ENCODE measurements at places on chromosomes 6 and 20.

- peak; percentile 23 for DNase-seq
These were observed 21.8 kb downstream of the FAM209B start for GRCh38 chr20:56554869-56555268.

- no peak for DNase-seq
These were observed 99.0 kb downstream of the JARID2 start for GRCh38 chr6:15344831-15345230.

- DNase-seq, result no peak
These were observed 362.6 kb downstream of the EPM2A start for GRCh38 chr6:145372671-145373151.

- DNase-seq, result no peak
These were observed 29.8 kb downstream of the KIF6 start for GRCh38 chr6:39695447-39695846.

DNA sequence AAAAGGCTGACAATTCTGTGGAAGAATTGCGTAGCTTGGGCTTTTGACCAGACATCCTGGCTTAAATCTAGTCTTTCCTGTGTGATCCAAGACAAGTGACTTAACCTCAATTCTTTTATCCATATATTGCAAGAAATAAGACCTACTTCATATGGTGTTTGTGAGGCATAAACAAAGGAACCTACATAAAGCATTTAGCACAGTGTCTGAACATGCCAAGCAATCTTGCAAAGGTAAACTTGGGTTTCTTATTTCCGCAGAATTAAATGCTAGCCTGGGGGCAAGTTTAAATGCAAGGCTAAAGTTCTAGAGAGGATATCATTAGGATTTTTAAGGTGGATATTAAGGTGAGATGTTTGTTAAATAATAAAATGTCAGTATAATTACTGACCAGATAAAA is 47.9 kb downstream of the HDDC2 start:
- no peak for DNase-seq

DNA sequence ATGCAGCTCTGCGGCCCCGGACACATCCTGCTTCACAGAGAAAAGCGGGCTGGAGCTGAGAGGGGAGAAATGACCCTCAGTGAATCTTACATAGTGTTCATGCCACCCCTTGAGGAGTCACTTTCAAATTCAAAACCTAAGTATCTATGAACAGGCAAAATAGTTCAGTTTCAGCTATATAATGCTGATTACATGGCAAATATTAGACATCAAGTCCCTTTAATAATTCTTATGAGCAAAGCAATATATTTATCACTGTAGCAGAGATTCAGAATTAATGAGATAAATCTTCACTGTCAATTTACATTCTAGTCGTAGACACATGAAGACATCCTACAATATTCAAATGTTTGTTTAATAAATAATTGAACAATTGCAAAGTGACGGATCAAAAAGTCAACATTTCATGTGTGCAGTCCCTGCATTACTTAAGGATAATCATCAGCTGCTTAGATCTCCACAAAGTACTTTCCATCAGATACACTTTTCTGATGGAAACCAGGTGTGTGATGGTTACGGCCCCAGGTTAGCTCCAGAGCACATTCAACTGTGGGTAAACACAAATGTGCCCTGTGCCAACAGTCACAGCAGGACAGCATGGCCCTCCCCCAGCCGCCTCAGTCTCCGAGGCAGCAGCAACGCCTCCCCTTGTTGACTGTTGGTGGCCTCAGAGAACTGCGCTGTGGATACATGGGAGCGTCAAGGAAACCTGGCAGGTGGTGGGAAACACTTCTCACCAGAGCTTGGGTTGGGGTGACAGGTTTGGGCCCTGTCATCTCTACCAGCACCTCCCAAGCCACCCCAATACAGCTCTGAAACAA is 787 bp upstream of the PRR18 start:
- no peak for DNase-seq

DNA sequence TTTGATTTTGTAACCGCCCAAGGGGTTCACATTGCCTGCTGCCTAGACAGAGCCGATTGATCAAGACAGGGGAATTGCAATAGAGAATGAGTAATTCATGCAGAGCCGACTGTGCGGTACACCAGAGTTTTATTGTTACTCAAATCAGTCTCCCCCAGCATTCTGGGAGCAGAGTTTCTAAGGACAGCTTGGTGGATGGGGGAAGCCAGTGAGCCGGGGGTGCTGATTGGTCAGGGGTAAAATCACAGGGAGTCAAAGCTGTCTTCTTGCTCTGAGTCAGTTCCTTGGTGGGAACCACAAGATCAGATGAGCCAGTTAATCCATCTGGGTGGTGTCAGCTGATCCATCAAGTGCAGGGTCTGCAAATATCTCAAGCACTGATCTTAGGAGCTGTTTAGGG is 60.0 kb upstream of the EZR start:
- no peak for DNase-seq

DNA sequence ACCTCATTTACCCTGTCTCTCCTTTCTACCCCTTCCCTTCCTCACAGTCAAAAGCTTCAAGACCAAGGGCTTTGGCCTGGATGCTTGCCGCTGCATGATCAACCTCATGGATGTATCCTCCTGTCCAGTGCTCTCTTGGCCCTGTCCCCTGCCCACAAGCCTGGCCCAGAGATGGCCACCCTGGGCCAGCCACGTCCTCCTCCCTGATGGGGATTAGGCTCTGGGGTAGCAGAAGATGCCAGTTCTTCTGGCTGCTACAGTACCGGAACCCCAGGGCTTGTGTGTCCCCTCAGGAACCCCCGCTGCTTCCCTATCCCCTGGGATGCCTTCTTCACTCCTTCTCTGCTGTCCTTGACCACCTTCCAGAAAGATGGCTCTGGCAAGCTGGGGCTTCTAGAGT is 22.3 kb downstream of the CAPN11 start:
- DNase-seq, result no peak

DNA sequence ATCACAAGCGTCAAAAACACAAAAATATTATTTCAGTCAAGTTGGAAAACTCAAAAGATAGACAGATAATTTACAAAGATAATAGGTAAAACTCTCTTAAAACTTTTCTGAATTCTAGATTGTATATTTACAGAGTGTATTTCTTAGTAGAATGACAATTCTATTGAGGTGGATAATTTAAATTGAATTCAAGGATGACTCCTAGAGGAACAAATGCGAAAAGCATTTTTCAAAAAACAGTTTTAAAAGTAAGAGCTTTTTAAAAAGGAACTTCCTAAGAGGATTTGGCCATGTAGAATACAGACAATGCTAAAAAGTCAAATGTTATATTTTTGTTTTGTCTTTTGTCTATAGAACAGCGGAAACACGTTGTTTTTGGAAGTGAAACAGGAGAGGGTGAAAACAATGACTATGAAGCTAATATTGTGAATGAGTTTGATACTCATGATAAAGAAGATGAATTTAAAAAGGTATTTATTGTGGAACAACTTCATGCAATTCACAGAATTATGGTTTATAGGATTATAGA is 90.1 kb downstream of the DNAH8 start:
- no peak for DNase-seq

DNA sequence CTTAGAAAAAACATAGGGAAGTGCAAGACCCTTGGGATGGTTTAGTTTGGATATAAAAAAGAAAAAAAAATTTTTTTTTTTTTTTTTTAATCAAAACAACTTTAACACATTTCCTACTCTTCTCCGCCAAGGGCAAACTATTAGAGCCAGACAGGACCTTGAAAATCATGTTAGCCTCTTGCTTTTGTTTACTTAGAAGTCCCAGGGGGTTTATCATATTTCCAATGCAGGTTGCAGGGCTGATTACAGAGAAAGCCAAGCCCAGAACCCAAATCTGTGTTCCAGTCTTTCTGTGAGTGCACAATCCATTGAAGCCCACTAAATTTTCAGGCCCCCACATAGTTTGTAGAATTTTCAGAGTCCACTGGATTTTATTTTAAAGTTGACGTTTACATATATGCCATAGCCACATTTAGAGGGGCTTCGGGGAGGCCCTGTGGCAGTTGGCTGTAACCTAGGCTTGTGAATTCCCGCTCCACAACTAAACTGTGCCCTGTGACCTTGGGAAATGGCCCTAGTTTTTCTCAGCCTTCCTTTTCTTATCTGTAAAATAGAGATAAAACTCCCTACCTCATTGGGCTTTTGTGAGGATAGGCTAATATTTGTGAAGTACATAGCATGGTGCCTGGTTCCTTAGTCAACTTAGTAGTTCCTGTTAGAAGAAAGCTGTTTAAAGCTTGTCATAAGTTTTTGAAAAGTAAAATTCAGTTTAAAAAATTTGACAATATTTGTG is 55.7 kb downstream of the NCOA7 start:
- DNase-seq, result no peak

DNA sequence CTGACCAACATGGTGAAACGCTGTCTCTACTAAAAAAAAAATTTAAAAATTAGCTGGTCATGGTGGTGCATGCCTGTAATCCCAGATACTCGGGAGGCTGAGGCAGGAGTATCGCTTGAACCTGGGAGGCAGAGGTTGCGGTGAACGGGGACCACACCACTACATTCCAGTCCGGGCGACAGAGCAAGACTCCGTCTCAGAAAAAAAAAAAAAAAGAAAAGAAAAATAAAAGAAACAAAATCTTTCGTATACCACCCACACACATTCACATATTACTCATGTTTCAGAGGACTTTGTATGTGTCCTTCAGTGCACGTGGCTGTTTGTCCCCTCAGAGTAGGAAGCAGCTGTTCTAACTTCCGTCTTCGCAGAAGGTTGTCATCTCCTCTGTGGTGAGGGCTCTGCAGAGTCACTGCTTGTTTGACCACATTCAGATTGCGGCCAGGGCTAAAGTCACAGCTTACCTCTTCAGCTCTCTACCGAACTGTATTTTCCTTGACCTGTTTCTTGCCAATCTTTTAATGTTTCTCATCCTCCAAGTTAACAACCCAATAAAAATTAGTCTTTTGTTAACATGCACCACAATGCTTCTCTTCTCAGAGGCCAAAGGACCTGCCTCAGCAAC is 36.6 kb upstream of the HIVEP1 start:
- no peak for DNase-seq

GRCh38 chr6:13428583-13429405 is 58.6 kb downstream of the GFOD1 start:
- no peak for DNase-seq

DNA sequence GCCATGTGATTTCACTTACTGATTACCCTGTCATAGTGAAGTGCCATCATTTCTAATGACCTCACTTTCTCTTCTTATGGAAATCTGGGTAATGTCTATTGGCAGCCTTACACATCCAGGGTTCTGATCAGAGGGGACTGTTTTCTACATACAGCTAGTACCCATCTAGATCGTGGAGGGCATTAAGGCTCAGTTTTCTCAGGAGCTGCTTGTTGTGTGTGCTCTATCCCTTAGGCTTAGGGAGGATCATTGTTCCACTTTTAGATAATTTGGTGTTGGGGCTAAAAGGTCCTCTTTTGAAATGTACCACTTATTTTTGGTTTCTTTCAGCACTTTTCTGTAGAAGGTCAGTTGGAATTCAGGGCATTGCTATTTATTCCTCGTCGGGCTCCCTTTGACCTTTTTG is 3.8 kb downstream of the HSP90AB1 start:
- DNase-seq, result no peak

- DNase-seq, result no peak
These were observed 738.4 kb downstream of the KIF16B start for GRCh38 chr20:15834857-15835256.

DNA sequence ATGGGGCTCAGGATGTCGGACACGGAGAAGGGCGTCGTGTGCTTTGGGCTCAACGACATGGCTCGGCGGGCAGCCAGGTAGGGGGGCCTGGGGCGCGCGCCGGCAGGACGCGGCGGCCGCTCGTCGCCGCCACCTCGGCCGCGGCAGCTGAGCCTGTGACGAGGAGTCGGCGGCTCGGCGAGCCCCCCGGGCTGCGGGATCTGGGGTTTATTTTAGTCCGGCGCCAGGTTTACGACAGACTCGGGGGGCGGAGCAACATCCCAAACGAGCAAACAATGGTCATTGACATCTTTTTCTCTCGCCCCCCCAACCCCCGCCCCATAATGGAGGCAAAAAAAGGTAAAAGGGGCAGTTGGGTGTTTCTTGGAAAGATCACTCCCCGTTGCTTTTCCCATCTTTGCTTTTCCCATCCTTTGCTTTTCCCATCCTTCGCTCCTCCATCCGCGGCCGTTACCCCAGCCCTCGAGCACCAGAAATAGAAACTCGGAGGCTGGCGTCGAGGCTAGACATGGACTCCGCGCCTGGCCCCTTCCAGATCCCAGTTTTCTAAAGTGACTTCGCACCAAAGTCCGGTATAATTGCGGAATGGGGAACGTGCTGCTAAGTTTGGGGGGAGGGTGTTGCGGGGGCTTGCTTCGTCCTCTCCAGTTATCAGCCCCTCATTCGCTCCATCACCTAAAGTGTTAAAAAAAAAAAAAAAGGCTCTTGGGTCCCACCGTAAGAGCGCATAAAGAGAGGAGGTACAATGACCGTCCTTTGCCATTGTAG is at the start of gene NKX2-4:
NKX2-4 (minus strand) TSS at position 186 of the 768 bp plus-strand sequence; CDS start at position 59, 127 bp downstream.
- DNase-seq, result no peak

DNA sequence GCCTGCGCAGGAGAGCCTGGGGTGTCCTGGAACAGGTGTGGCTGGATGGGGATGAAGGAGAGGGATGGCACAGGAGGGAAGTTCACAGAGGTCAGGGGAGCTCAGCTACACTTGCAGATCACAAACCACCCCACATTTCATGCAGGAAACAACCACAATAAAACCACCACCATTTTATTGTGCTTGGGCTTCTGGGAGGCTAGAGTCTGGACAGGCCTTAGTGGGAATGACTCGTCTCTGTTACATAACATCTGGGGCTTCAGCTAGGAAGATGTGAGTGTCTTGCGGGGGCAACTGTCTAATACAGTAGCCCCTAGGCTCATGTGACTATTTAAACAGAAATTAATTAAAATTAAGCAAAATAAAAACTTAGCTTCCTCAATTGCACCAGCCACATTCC is 33.4 kb downstream of the SNX5 start:
- DNase-seq, result no peak

GRCh38 chr6:117483645-117484016 is 1.2 kb downstream of the DCBLD1 start:
- DNase-seq, result no peak

GRCh38 chr6:26561533-26562466 is 23.6 kb downstream of the HMGN4 start:
- DNase-seq, result no peak

GRCh38 chr6:25404091-25404490 is 124.9 kb downstream of the CARMIL1 start:
- DNase-seq, result no peak

GRCh38 chr20:11926292-11926998 is 8.8 kb downstream of the BTBD3 start:
- DNase-seq, result no peak

DNA sequence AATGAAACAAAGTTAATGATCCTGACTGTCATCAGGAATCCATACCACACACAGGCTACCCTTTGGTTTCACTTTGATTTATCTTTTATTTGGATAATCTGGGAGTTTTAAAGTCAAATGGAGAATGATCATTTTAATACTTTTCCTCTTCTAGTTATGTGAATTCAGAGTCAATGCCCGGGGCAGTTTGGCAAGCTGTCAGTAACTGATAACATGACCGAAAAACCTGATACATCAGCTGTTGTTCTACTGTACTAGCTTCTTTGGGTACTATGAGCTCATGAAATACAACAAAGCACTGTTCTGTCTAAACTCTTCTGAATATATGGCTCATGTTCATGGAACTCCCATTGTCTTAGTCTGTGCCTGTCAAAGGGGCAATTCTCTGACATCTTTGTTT is 30.2 kb downstream of the KLHL31 start:
- DNase-seq, result no peak
